ENCODE measurements at places on chromosomes 6 and 20. TPM values are rescaled to one million over a fixed set of nuclear protein-coding genes. Genes with fewer than 3 reads are reported as not detected.

TRERF1 gene
- 16.6 TPM for total RNA-seq

LTB gene
- 395 TPM for total RNA-seq

CTNNBL1 gene
- 91.3 TPM for total RNA-seq

SLC35F1 gene
- total RNA-seq: 0.16 TPM

MLN gene
- not detected for total RNA-seq

NOX3 gene
- not detected for total RNA-seq

PPP1R3G gene
- 0.05 TPM for total RNA-seq

SNPH gene
- 0.90 TPM for total RNA-seq

RAMACL gene
- 0.32 TPM for total RNA-seq

GJA10 gene
- total RNA-seq: not detected

NRM gene
- 36.9 TPM for total RNA-seq

DDO gene
- not detected for total RNA-seq

MRPS26 gene
- total RNA-seq: 52.9 TPM

CST2 gene
- total RNA-seq: not detected

PBOV1 gene
- total RNA-seq: not detected

SPEF1 gene
- 0.24 TPM for total RNA-seq

CRISP3 gene
- not detected for total RNA-seq

BMP7 gene
- total RNA-seq: not detected

EYA2 gene
- total RNA-seq: not detected

PRR18 gene
- total RNA-seq: not detected
